Natural killer cell (primary cell): ENCODE measurements at places on chromosomes 5 and 9.

DNA sequence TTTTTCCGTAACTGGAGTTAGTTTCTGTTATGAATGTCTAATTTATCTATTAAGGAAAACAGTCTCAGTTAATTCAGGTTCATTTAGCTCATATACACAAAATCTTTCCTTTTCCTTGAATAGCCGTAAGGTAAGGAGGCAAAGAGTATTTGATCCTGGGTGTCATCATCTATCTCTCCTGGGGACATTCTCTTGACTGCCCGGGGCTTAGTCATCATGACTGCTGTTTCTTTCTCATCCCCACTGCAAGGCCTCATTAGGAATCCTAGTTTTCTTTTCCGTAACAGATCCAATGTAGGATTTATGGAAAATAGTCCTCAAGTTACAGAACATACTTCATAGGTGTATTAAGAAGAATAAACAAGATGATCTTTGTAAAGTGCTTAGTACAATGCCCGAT lies 134.9 kb upstream of the CHD1 start:
- DNase-seq, result no peak

GRCh38 chr9:98726735-98727134 lies 18.0 kb upstream of the GABBR2 start:
- DNase-seq, result no peak

DNA sequence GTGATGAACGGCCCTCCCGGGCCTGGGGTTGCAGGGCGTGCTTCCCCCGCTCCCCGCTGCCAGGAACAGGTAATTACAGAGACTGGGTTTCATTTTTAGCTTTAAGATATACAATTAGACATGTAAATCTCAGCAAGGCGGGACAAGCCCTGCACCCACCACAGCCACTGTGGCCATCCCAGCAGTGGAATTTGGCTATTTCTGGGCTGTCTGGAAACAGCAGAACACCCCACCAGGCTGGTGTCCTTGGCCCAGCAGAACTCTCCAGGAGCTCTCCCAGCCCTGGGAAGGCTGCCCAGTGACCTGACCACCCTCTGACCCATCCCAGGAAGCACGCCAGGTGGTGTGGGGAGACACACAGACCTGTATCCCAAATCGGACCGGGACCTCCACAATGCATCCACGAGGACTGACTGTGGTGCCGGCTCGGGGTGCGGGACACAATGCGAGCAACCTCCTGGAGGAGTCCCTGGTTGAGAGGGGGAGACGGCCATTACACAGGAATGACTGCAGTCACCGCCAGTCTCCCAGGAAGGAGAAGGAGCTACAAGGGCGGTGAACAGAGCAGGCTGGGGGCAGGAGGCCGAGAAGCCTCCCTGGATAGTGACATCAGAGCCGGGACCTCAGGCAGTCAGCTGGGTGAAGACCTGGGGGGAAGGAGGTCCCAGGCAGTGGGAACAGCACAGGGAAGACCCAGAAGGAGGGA lies 17.3 kb downstream of the EEIG1 start:
- DNase-seq, result no peak

DNA sequence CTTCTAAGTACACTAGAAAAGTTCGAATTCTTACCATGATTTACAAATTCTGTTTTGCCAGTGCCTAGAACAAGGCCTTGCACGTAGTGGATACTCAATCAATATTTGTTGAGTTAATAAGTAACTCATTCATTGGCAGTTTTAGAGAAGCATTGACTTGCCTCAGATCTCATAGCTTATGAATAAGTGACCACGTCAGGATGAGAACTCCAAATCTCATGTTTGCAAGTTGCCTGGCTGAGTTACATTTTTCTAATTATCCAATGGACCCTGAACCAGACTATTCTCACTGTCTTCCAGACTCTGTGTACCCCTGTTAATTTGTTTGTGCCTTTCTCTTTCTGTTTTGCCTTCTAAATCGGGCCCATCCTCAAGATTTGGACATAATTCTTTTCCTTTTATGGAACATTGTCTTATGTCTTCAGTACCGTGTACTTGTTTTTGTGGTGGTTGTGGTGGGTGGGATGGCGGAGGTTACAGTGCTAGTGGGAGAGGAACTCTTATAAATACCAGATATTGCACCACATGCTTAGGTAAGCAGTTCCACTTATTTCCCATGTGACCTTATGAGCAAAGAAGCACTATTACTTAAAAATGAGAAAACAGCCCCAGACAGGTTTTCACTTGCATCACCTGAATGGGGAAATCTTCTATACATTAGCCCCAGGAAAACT lies 96.3 kb downstream of the UNC13B start:
- DNase-seq, result no peak

- no peak for DNase-seq
Measured at GRCh38 chr9:124489222-124489621, 18.0 kb downstream of the NR5A1 start.

GRCh38 chr5:109234381-109234780 lies 175.4 kb downstream of the PJA2 start:
- no peak for DNase-seq

DNA sequence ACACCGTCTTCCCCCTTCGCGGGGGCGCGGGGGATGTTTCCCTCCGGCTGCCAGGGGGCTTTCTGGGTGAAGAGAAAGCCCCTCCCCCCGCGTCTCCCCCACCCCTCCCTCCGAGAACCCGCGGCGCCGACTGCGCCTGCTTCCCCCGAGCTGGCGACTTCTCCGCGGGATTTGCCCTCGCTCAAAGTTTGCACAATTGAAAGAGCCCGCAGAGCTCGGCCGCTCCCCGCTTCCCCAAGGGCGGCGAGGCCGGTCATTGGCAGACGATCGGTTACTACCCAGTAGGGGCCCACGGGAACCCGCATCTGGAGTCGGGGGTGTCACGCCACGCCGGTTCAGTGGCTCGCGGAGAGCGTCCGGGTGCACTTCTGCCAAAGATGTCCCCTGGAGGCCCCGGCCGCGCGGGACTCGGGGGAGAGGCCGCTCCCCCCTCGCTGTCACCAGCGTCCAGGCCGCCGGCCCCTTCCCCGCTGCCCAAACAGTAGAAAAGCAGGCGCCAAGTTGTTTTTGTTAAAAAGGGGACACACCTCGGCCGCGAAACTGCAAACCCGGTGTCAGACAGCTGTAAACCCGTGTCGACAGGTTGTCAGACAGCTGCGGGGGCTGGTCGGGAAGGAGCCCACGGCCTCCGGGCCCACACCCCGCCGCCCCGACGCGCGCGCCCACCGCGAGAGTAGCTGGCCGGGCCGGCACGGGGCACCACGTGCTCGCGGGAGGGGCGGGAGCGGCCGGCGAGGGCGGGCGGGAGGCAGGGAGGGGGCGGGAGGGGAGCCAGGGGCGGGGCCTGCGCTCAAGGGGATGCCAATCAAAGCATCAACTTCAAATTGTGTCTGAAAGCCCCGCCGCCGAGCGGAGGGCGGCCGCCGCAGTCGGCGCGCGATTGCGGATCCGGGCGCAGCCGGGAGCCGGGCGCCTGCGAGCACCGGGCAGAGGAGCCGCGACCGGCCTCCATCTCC lies at the start of gene IRX1:
Gene IRX1 (plus strand): TSS at position 827 of the 956 bp plus-strand sequence. CDS start 274 bp downstream, outside the sequence.
- DNase-seq, result no peak

- peak; percentile 40 for DNase-seq
Measured at GRCh38 chr9:70490478-70490877, 76.0 kb upstream of the KLF9 start.

DNA sequence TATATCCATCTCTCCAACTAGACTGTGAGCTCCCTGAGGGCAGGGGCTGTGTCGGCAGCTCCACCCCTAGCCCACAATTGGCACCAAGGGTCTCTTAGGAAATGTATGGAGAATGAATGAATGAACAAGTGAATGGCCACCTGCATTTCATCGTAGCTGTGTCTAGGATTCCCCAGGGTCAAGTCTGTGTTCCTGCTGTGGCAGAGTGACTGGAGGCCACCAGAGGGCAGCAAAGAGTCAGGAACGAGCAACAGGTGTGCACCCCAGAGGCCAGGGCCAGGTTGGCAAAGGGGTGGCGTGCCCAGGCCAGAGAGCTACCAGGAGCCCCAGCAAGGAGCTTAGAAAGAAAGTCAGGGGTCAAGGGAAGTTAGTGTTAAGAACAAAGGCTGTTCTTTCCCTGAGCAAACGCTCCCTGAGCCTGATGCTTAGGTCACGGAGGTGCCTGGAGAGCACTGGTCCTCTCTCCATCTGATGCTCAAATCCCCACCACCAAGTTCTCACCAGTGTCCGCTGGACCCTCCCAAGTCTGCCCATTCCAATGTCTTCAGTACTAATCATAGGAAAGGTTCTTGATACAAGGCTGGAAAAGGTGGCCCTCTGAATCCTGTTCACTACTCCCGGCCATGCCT lies 160.7 kb downstream of the PAX5 start:
- peak; percentile 85 for DNase-seq

GRCh38 chr5:34047774-34048572 lies 5.0 kb upstream of the C1QTNF3 start:
- no peak for DNase-seq

- no peak for DNase-seq
Measured at GRCh38 chr5:107869438-107870115, 198.8 kb upstream of the EFNA5 start.

DNA sequence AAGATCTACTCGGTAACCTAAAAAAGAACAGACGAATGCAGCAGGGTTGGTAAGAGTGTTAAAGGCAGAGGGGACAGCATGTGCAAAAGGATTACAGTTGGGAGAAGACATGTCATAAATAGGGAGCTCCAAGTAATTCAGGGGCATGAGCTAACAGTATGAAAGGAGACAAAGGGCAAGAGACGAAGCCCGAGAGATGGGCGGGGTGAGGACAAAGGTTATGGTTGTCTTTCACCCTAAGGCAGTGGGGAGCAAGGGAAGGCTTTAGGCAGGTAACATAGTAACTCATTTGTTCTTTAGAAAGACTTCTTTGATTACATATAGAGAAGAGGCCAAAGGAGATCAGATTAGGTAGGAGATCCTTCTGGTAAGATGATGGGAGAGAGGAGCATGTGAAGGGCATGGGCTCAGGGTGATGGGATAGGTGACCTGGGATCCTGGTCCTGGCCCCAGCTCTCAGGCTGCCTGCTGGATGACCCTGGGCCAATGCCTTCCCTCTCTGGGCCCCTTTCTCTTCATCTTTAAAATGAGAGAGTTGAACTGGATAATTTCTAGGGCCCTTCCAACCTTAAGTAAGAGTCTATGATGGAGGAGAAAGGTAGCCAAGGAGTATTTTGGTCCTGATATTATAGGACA lies 19.5 kb downstream of the MORN5 start:
- no peak for DNase-seq

DNA sequence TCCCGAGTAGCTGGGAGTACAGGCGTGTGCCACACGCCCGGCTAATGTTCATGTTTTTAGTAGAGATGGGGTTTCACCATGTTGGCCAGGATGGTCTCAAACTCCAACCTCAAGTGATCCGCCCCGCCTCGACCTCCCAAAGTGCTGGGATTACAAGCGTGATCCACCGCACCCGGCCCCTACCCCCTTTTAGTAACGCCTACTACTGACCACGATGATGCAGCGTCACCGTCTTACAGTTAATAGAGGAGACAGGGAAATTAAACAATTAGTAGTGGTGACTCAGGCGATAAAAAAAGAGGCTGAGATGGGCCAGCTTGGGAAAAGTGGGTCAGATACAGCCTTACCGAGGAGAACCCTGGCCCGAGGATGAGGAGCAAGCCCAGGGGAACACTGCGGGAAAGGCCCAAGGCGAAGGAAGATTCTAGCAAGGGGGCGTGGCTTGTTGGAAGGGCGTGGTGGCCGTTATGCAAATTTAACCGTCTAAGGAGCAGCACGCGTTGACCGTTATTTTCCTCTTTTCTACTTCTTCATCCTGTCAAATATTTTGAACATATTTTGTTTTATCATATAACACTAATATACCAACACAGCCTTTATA lies 1.6 kb upstream of the SETX start:
- DNase-seq, result peak; percentile 33

- no peak for DNase-seq
Measured at GRCh38 chr9:36345103-36345846, 54.8 kb downstream of the RNF38 start.

DNA sequence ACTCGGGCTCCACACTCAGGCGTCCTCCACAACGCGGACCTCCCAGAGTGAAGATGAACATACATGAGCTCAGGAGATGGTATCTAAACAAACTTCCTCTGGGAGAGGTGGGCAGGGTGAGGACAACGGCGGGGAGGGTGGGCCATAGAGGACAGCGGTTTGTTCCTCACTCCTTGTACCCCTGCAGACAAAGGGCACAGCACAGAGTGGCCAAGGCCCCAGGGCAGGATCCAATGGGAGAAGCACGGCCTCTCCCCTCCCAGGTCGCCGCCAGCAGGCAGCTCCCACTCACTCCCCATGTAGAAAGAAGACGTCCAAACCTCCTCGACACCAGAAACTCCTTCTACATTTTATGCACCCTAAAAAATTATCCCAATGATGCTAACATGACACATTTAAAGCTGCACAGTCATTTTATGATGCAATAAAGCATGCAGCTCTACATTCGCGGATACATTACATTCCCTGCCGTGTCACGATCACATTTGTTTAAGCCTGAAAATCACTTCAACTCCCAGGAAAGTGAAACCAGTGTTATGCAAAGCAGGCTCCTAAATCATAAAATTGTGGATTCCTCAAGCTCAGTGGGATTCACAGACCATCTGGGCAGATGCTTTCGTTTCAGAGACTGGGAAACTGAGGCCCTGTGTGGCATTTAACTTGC lies 87.5 kb upstream of the SARDH start:
- no peak for DNase-seq

DNA sequence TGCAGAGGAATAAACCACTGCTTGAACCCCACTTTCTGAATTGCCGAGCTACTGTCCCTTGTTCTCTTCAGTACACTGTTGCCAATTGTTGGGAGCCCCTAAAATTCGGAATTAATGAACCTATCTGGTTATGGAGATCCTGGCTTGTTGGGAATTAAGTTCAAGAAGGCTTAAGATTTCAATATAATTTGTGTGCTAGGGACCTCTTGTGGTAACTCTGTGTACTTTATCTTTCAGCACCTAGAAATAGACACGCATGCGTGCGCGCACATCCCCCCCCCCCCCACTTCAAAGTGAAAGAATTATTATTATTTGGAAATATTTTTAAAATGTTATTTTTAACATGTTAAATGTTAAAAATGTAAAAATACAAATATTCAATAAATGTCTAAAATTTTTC lies 53.3 kb upstream of the FAM169A start:
- DNase-seq, result no peak

DNA sequence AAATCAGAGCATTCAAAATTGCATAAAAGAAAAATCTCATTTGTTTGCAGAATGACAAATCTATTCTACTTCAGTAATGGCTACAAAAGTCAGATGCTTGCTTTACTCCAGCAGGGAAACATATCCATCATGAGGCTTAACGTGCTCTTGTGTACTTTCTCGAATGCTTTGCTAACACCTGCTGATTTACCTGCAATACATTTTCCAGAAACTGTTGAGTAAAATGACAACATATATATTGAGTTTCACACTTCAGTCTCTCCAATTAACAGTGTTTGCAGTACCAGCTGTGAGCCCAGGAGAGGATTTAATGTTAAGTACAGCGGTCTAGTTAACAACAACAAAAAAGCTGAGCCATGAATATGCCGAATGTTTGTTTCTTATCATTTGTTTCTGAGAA lies 391.5 kb upstream of the SMC2 start:
- DNase-seq, result no peak
